Pons (tissue), 1 donor: ENCODE measurements at places on chromosomes 13 and 19.

DNA sequence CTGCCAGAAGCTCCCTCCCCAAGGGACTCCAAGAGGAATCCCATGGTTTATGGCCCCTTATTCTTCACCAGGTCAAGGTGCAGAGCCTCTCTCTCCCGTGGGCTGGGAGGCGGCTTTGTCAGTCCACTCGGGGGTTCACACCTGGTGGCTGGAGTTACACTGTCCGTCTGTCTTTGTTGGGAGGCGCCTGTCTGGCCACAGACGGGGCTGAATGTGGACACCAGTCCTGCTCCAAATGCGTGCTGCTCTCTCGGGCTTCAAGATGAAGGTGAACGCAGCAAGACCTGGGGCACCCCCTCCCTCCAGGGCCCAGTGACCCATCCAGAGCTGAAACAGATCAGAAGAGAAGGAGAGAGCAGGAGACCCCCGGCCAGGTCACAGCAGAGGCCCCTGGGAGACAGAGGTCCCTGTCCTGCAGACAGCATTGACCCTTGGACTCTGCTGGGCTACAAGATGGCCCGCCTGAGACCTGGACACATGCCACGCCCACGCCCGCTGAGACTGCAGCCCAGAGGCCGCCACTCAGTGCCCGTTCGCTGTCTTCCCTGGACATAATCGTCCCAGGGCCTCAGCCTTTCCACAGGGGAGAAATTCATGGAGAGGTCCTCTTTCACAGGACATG is 29.9 kb upstream of the TUBGCP3 start:
- no peak for DNase-seq

GRCh38 chr13:112603641-112604225 is 15.8 kb upstream of the TUBGCP3 start:
- no peak for DNase-seq

GRCh38 chr19:6602729-6603114 is 11.8 kb upstream of the CD70 start:
- DNase-seq, result no peak

GRCh38 chr19:49347191-49347590 is 12.0 kb downstream of the CD37 start:
- DNase-seq, result no peak
